ENCODE measurements at places on chromosomes 11 and 22. TPM values are rescaled to one million over a fixed set of nuclear protein-coding genes. Genes with fewer than 3 reads are reported as not detected.

DNA sequence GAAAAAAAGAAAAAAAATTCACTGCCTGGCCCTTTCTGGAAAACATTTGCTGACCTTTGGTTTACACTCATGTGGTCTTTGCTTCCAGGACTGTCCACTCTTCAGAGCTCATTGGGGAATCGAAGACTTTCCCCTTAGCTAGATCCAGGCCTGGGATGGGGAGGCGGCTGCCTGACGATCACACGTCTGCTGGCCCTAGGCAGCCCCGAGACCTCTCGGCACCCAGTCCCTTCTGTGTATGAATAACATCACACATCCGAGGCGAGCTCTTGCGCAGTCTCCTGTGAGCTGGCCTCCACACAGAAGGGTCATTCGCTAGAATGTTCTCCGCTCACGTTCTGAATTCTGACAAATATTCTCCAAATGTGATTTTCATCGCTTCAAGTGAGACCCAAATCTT lies 25.7 kb upstream of the GAL start:
- no peak overlapping the region for H3K4me3 ChIP-seq
- no peak overlapping the region for H3K27ac ChIP-seq
- H3K4me1 ChIP-seq, result no peaks in the 10 kb centered on the region
- no peak for DNase-seq
- H3K27me3 ChIP-seq, result peaks cover 6% of the 10 kb centered on the region

DNA sequence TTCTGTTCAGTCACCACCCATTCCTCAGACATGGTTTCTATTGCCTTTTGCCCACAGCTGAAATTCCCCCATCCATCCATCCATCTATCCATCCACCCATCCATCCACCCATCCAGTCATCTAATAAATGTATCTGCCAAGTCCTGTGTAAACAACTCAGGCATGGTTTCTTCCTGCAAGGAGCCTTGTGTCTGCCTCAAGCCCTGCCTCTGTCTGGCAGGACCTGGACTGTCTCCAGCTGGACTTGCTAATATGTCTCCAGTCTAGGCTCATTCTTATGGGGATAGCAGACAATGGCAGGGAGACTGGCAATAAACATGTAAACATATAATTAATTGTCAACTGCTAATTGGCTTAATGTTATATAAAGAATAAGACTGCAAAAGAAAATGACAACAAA lies 64.7 kb upstream of the AMPD3 start:
- H3K36me3 ChIP-seq, result no peaks in the 10 kb centered on the region
- H3K27ac ChIP-seq, result no peak overlapping the region
- no peak for DNase-seq
- no peak overlapping the region for H3K4me3 ChIP-seq

- peaks cover 5% of the 10 kb centered on the region for H3K4me1 ChIP-seq
- DNase-seq, result no peak
- H3K27ac ChIP-seq, result no peak overlapping the region
- peaks cover 2% of the 10 kb centered on the region for H3K36me3 ChIP-seq
- no peaks in the 10 kb centered on the region for H3K27me3 ChIP-seq
These were observed 95.4 kb downstream of the EXT2 start for GRCh38 chr11:44190883-44191230.

DNA sequence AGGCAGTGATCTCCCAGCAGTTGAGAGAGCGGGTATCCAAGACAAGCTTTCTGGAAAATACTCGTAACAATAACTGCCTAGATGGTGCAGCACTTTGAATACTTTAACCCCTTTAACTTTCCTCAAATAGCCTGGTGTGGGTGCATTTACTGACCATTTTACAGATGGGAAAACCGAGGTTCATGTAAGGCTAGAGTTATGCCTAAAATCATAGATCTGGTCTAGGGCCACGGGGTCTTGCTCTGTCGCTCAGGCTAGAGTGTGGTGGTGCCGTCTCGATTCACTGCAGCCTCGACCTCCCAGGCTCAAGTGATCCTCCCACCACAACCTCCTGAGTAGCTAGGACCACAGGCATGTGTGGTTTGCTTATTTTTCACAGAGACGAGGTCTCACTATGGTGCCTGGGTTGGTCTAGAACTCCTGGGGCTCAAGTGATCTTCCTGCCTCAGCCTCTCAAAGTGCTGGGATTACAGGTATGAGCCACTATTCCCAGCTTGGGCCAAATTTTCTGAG lies 269.2 kb upstream of the SYN3 start:
- H3K4me3 ChIP-seq, result no peak overlapping the region
- no peaks in the 10 kb centered on the region for H3K27me3 ChIP-seq
- H3K36me3 ChIP-seq, result no peaks in the 10 kb centered on the region
- no peak for DNase-seq
- H3K4me1 ChIP-seq, result peaks cover 11% of the 10 kb centered on the region
- no peak overlapping the region for H3K27ac ChIP-seq

- no peaks in the 10 kb centered on the region for H3K4me1 ChIP-seq
- H3K4me3 ChIP-seq, result no peak overlapping the region
- no peaks in the 10 kb centered on the region for H3K27me3 ChIP-seq
- no peak for DNase-seq
- H3K27ac ChIP-seq, result no peak overlapping the region
These were observed 105.1 kb downstream of the FANCF start for GRCh38 chr11:22520521-22520920.

DNA sequence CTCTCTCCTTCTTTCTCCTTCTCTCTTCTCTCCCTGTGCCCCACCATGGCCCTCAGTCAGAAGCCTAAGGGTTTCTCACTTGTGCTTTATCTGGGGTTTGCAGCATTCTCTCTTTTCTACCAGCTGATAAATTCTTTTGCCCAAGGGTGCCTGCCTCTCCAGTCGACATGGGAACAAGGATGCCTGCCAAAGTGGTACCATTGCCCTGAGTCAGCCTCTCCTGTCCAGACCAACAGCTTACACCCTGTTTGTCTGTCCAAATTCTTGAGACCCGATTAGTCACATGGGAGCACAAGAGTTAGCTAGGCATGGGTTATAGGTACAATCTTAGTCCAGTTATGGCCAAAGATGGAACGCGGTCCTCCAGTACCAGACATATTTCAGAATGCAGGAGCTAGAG lies 242.7 kb downstream of the LARGE1 start:
- no peak for DNase-seq
- H3K4me1 ChIP-seq, result no peaks in the 10 kb centered on the region
- no peaks in the 10 kb centered on the region for H3K27me3 ChIP-seq
- H3K27ac ChIP-seq, result no peak overlapping the region
- no peaks in the 10 kb centered on the region for H3K36me3 ChIP-seq
- no peak overlapping the region for H3K4me3 ChIP-seq

- H3K4me3 ChIP-seq, result no peak overlapping the region
- H3K27ac ChIP-seq, result no peak overlapping the region
- H3K36me3 ChIP-seq, result no peaks in the 10 kb centered on the region
These were observed 53.4 kb downstream of the SCGB1A1 start for GRCh38 chr11:62472063-62472884.

DNA sequence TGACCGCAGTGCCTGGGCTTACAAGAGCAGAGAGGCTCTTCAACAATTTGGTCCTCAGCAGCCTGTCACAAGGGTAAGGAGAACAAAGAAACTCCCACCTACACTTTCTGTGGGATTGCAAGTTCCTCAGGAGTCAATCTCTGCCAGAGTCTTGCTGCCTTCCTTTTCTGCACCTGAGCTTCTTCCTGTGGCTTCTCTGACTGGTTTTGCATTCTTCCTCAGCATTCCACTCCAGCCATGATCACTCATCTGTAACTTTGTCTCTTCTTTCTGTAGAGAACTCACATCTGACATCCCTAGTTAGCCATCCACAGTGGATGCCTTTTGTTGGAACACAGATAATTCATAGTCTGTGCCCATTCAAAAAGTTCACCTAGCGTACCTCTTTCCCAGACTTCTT lies 14.2 kb upstream of the OR6A2 start:
- H3K36me3 ChIP-seq, result no peaks in the 10 kb centered on the region
- no peak overlapping the region for H3K27ac ChIP-seq
- DNase-seq, result no peak
- no peak overlapping the region for H3K4me3 ChIP-seq
- no peaks in the 10 kb centered on the region for H3K27me3 ChIP-seq

DNA sequence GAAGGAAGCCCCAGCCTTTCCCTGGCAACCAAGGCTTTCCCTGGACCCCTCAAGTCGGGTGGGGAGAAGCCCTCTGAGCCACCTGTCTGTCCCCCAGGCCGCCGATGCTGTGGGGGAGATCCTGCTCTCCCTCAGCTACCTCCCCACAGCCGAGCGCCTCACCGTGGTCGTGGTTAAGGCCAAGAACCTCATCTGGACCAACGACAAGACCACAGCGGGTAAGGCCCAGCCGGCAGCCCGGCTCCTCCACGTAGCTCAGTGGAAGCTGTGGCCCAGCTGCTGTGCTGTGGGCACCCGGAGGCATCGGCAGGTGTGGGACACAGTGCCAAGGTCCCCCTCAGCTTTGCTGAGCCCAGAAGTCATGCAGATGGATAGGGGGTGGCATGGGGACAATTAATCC lies 12.2 kb upstream of the RHOD start:
- H3K27me3 ChIP-seq, result peaks cover 29% of the 10 kb centered on the region
- no peak overlapping the region for H3K27ac ChIP-seq
- no peak for DNase-seq
- no peaks in the 10 kb centered on the region for H3K36me3 ChIP-seq
- H3K4me1 ChIP-seq, result peaks cover 7% of the 10 kb centered on the region

DNA sequence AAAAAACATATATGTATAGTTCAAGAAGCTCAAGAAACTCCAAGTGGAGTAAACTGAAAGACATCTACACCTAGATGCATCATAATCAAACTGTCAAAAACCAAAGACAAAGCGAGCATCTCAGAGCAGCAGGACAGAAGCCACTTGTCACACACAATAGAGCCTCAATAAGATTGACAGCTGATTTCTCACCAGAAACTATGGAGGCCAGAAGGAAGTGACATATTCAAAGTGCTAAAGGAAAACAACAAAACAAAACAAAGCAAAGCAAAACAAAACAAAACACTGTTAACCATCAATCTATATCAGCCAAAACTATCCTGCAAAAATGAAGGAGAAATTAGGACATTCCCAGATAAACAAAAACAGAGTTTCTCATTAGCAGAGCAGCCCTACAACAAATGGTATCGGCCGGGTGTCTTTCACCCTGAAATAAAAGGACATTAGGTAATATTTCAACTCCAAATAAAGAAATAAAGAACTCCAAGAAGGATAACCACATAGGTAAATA lies 65.8 kb upstream of the SEPTIN5 start:
- H3K27ac ChIP-seq, result no peak overlapping the region
- no peak overlapping the region for H3K4me3 ChIP-seq
- no peaks in the 10 kb centered on the region for H3K36me3 ChIP-seq
- H3K27me3 ChIP-seq, result peaks cover 6% of the 10 kb centered on the region
- H3K4me1 ChIP-seq, result no peaks in the 10 kb centered on the region
- DNase-seq, result no peak

DNA sequence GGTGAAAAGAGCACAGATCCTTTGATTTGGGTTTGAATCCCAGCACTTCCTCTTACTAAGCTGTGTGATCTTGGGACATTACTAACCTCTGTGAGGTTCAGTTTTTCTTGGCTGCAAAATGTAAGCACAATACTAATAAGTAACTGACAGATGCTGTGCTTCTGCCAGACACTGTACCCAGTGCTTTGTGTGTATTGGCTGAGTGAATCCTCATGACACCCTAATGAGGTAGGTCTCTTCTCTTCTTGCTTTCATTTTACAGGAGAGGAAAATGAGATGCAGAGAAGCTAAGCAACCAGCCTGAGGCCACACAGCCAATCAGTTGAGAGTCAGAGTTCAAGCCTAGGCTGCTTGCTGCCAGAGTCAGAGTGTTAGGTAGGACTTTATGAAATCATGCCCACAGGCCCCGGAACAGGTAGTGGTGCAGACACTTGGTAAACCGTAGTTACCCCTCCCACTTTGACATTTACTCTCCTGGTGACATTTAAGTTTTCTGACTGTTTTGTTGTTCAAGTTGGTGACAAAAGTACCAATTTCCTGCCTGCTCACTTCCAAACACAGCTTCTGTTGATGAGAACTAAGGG lies 21.2 kb downstream of the PTPRJ start:
- no peak for DNase-seq
- no peaks in the 10 kb centered on the region for H3K36me3 ChIP-seq
- H3K27ac ChIP-seq, result no peak overlapping the region

DNA sequence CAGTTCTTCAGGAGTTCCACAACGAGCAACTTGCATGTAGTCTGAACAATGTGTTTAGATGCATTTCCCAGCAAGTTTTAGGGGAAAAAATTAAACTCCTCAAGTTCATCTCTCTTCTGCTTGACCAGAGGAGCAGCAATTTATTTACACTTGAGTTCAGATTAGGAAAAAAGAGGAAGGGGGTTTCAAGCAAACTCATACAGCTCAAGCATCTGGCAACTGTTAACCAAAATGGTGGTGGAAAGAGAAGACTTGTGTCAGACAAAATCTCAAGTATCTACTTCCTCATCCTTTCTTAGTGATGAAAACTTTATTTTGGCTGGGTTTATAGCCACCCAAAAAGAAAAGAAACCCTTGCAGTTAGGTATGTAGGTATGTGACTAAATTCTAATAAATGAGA lies 29.1 kb upstream of the PICALM start:
- no peak for DNase-seq
- no peak overlapping the region for H3K4me3 ChIP-seq
- H3K36me3 ChIP-seq, result no peaks in the 10 kb centered on the region
- H3K4me1 ChIP-seq, result peaks cover 13% of the 10 kb centered on the region
- no peaks in the 10 kb centered on the region for H3K27me3 ChIP-seq

- H3K27me3 ChIP-seq, result no peaks in the 10 kb centered on the region
- no peak for DNase-seq
- H3K4me3 ChIP-seq, result no peak overlapping the region
- no peaks in the 10 kb centered on the region for H3K36me3 ChIP-seq
- peak overlapping the region; percentile 8 for H3K27ac ChIP-seq
- H3K4me1 ChIP-seq, result peaks cover 6% of the 10 kb centered on the region
These were observed 715 bp upstream of the PRR5 start for GRCh38 chr22:44701187-44701790.

DNA sequence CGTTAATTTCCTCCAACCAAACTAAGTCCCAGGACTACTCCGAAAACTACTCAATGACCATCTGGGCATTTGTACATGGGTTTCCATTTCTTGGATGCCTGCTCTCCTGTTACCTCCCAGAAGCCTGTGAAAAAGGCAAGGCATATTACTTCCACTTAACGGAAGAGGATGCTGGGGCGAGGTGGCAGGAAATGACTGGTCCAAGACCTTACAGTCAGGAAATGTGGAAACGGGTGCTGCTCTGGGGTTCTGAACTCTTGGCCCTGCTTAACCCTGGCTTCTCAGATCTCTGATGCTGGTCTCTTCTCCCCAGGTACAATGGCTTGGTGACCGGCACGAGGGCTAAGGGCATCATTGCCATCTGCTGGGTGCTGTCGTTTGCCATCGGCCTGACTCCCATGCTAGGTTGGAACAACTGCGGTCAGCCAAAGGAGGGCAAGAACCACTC lies 12.9 kb downstream of the ADORA2A start:
- no peaks in the 10 kb centered on the region for H3K36me3 ChIP-seq
- no peak overlapping the region for H3K27ac ChIP-seq
- peaks cover 4% of the 10 kb centered on the region for H3K4me1 ChIP-seq
- no peak overlapping the region for H3K4me3 ChIP-seq

GRCh38 chr11:12800032-12800671 lies 125.9 kb downstream of the TEAD1 start:
- DNase-seq, result no peak
- H3K27me3 ChIP-seq, result no peaks in the 10 kb centered on the region
- H3K27ac ChIP-seq, result peak overlapping the region; percentile 86
- H3K4me1 ChIP-seq, result peaks cover 66% of the 10 kb centered on the region
- peaks cover 4% of the 10 kb centered on the region for H3K36me3 ChIP-seq

CLTCL1 gene
- polyA plus RNA-seq, result 11.2 TPM

ACRV1 gene
- polyA plus RNA-seq, result not detected

SEPTIN3 gene
- polyA plus RNA-seq, result 0.07 TPM

OR5B21 gene
- 0.06 TPM for polyA plus RNA-seq

FAM181B gene
- polyA plus RNA-seq, result 0.01 TPM

GAL3ST3 gene
- polyA plus RNA-seq, result not detected

SERPIND1 gene
- not detected for polyA plus RNA-seq

MOV10L1 gene
- polyA plus RNA-seq, result not detected

TRIM48 gene
- polyA plus RNA-seq, result not detected

SUSD2 gene
- 0.03 TPM for polyA plus RNA-seq

APOC3 gene
- not detected for polyA plus RNA-seq

Data from keratinocyte (primary cell).